ENCODE measurements at places on chromosomes 12 and 14.
A peak's percentile ranks its signal among the peaks of the same experiment; 100 is the strongest.

DNA sequence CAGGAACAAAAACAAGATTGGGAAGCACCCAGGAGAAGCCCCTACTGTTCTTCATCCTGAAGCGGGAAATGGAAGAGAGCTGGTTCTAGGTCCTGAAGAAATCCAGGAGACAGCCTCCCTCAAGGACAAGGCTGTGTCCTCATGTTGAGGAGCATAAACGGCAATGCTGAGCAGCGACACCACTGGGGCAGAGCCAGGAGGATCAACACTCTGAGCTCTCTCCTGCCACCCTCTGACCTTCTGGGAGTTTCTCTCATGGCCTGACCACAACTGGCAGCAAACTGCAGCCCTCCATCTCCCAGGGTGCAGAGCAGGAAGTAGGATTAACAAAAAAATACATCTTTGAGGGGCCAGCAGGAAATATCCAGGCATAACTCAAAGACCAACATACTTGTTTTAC, 1292.2 kb upstream of the TMEM132C start:
- no peak for DNase-seq

GRCh38 chr14:55105991-55106390, 23.1 kb upstream of the LGALS3 start:
- no peak for DNase-seq

- DNase-seq: no peak
Observed at GRCh38 chr12:65867394-65867793, 43.1 kb downstream of the HMGA2 start.

DNA sequence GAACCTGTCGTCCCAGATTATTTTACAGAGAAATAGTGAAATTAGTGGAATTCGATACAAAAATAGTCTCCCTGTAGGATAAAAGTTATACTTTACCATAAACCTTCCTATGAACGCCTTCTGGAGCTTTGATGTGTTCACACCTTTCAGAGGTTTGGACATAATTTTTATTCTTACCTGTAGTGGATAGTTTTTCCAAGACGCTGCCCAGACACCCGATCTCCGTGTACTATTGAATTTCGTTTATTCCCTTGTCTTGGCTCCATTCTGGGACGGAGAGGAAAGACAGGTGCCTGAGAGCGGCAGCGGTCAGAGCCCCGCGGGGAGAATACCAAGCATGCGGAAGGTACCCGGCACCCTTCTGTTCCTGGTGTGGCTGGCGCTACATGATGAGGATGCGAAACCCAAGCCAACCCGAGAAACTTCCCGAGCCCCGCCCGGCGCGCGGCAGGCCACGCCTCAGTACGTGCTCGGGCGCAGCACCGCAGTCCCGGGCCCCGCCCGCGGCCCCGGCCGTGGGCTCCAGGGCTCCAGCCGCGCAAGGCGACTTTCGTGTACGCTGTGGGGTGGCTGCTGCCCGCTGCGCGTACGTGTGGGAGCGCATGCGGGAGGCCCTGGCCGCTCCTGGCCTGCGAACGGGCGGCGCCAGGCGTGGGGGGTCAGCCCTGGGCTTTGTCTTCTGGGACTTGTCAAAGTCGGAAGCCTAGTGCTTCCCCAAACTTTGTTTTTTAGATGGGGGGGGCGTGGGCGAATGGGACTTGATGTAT, 11.3 kb upstream of the SNAPC1 start:
- DNase-seq: peak; percentile 58

DNA sequence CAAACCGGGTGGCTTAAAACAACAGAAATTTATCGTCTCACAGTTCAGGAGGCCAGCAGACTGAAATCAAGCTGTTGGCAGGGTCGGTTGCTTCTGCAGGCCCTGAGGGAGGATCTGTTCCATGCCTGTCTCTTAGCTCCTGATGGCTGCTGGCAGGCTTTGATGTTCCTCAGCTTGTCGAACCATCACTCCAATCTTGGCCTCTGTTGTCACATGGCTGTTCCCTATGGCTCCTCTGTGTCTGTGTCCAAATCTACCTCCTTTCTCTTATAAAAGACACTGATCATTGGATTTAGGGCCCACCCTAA, 14.0 kb downstream of the NFATC4 start:
- DNase-seq: no peak
